ENCODE measurements at places on chromosomes 16 and 17. TPM values are rescaled to one million over a fixed set of nuclear protein-coding genes. Genes with fewer than 3 reads are reported as not detected.

SMIM36 gene
- not detected for total RNA-seq

SOX9 gene
- not detected for total RNA-seq

DNA sequence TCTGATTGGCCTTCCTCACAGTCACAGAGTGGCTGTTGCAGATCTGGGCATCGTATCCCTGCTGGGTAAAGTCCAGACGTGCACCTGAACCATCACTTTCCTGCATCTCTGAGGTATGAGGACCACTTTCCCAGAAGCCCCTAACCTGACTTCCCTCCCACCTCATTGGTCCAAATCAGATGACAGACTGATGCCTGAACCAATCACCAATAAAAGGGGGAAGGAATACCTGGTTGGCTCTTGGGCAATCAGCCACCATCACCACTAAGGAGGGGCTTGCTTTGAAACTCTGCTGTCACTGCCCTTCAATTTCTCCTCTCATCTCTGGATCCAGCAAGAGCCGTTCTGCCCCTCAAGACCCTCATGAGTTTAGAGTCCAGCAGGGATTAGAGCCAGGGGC is 13.6 kb upstream of the WFDC1 start:
- DNase-seq = no peak

- no peak for DNase-seq
Measured at GRCh38 chr16:81588326-81589081, 143.9 kb downstream of the CMIP start.

- no peak for DNase-seq
Measured at GRCh38 chr17:81918832-81919545, 1.0 kb upstream of the SIRT7 start.

- no peak for DNase-seq
Measured at GRCh38 chr16:76676356-76676755, 399.2 kb downstream of the CNTNAP4 start.

DNA sequence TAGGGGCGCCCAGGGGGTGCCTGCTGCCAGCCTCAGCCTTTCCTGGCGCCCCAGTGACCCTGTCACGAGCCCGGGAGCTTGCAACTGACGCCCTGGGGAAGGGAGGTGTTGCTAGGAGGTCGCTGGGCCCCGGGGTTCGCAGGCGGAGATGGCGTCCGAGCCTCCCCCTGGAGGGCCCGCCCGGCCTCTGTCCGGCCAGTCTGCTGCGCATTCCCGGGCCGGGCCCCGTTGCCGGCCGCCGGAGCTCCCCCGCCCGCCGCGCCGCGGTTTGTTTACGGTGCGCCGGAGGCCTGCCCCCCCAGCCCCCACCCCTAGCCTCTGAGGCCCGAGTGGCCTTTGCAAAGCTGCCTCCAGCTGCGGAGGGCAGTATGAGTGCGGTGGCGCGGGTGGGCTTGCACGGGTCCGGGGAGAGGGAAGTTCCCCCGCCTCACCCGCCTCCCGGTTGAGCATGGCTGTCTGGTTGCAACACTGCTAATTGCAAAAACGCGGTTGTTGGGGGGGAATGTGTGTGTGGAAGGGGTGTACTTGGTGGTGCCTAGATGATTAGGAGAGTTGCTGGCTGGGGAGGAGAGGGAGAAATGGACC is 514 bp downstream of the THRA start:
- DNase-seq = no peak

RND2 gene
- not detected for total RNA-seq

ORC6 gene
- total RNA-seq = 35.8 TPM

DNA sequence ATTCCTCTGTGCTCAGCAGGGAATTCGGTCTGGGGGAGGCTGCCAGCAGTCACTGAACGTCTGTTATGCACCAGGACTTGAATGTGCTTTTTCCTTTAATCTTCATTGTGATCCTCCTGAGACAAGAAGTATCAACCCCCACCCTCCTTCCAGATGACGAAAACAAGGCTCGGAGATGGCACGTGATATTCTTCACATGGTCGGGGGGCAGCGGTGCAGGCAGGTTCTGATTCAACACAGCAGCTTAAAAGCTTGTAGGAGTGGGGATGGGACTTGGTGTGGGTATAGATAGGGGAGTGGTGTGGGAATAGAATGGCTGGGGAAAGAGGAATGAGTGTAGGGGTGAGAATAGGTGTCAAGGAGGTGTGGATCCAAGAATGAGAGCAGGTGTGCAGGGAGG is 6.4 kb downstream of the NECAB2 start:
- no peak for DNase-seq

DNA sequence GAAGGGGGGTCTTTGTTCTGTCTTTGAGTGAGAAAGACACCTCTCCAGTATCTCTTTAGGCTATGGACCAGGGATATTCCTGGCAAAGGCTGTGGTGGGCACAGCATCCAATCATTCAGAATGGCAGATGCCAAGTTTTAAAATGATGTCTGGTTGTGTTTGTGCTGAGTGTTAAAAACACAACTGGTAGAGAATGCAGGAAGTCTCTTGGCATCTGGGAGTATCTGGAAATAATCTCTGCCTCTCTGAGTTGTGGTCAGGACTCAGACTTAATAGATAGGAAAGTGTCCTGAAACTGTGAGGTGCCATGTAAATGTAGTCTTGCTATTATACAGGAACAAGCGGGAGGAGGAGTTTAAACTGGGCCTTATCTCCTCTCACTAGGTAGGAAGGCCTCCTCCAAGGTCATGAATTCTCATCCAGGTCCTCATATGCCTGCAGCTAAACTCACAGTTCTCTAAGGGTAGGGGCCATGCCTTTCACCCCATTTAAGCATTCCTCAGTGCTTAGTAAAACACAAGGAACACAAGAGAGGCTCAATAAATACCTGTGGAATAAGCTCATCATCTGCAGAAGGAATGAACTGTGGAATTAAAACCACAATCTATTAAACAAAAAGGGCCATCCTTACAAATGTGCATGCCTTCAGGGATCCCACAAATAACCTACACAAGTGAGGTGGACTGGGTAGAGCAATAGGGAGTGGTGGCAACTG is 317.6 kb downstream of the CBLN1 start:
- no peak for DNase-seq

DNA sequence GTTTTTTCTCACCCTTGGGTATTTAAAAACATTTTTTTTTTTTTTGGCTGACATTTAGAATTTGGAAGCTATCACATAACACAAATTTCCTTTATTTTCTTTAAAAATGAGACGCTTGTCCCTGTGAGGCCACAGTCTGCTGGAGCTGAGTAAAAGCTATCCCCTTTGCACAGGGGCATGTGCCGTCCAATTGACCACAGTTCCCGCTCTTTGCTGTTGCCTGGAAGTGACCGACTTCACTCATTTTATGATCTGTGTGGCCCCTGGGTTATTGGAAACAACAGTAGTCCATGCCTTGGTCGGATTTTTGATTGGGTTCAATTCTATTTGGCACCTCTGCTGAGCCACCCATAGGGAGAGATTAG is 405.0 kb downstream of the CPPED1 start:
- DNase-seq = no peak

DNA sequence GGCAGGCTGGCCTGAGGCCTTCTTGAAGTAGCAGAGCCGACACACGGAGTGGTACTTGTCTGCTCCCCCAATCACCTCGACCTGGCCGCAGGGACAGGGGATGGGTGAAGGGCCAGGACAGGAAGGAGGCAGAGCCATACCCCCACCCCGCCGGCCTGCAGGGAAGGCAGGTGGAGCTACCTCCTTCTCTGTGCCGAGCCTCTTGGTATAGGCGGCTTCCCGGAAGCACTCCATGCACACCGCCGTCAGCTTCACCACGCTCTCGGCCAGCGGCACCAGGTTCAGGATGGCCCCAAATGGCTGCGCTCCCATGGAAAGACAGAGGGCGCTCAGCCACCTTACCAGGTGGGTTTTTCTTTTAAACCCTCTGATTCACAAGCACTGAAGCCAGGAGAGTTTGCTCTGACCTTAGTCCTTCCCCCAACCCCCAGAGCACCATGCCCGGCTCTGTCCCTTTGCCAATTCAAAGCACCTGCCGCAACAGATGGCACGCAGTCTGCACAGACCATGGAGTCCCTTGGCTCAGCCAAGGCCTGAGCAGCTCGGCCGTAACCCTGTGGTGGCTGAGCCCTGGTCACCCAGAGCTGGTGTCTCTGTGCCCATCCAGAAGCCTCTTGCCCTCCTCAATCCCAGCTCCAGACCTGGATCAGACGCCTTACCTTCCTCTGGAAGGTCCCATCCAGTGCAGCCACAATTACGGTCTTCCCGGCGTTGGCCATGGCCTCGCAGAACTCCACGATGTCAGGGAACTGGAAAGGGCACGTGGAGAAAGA is 6.7 kb downstream of the SYNGR2 start:
- DNase-seq = no peak

DNA sequence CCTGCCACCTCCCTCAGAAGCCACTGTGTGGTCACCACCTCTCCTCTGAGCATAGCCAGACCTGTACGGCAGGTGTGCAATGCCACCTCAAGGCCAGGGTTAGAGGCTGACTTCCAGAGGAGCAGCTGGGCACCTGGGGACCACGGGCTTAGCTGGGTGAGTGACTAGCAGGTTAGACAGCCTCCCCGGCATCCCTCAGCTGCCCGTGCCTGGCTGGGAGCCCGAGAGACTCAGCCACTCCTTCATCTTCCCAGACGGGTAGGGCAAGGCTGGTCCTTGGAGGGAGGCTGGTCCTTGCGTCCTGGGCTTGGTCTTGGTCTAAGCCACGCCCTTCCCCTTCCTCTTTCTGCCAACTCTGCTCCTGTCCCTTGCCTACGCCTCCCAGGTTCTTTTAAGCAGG is 7.8 kb downstream of the CRHR1 start:
- no peak for DNase-seq

HS3ST3A1 gene
- total RNA-seq = 2.5 TPM

- DNase-seq = no peak
Measured at GRCh38 chr16:89491238-89491869, 993 bp upstream of the ANKRD11 start.

- no peak for DNase-seq
Measured at GRCh38 chr16:51120730-51121347, 30.2 kb downstream of the SALL1 start.

CXCL16 gene
- total RNA-seq = 2.6 TPM

DNA sequence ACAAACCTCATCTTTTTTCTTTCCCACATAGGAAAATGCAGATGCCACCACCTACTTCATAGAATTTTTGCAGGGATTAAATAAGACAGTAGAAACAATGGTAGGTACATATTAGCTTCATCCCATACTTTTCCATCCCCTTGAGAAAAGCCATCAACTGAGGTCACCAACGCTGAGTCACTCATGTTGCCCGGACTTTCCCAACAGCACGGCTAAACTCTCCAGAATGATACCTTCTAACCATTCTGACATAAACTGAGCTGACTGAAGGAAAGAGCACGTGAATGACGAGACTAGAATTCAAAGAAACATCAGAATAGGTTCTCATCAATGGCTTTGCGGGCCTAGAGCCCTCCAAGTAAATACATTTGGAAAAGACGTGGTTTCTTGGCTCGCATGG is 146.0 kb upstream of the RCVRN start:
- no peak for DNase-seq

- no peak for DNase-seq
Measured at GRCh38 chr16:69941251-69942098, 9.7 kb upstream of the CLEC18A start.

GRCh38 chr17:44919885-44920564 is 4.7 kb upstream of the GFAP start:
- peak; percentile 69 for DNase-seq

DNA sequence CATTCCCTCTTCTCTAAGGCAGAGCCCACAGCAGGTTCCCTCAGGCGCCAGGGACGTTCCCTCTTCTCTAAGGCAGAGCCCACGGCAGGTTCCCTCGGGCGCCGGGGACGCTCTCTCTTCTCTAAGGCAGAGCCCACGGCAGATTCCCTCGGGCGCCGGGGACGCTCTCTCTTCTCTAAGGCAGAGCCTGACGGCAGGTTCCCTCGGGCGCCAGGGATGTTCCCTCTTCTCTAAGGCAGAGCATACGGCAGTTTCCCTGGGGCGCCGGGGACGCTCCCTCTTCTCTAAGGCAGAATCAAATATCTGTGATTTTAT is 24.3 kb downstream of the ACSF3 start:
- no peak for DNase-seq

DNA sequence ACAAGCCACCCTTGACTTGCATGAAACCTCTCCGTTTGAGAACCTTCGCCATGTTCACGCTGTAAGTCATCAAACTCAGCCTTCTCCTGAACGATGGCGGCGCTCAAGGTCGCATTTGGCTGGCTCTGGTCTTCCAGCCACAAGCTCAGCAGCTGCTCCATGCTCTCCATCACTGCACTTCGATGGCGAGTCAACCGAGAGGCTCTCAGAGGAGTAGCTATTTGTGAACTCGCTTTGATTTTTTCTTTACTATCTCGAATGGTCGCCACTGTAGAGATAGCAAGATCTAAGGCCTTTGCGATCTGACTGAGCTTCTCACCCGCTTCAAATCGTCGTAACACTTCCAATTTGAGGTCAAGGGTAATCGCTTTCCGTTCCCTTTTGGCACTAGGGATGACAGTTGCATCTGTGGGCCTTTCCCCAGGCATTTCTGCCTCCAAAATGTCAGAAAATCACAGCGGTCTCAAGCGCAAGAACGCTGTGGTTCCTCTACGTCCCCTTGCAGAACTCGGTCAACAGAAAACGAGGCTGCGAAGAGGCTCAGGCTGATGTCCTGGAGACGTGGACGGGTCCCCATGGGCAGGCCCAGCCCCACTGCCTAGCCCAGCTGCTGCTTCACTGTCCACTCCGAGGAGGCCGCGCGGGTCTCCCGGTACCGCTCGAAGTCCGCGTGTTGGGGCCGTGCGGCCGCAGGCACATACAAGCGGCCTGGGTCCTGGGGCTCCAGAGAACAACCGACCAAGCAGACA is 23.1 kb downstream of the DEF8 start:
- DNase-seq = no peak

DNA sequence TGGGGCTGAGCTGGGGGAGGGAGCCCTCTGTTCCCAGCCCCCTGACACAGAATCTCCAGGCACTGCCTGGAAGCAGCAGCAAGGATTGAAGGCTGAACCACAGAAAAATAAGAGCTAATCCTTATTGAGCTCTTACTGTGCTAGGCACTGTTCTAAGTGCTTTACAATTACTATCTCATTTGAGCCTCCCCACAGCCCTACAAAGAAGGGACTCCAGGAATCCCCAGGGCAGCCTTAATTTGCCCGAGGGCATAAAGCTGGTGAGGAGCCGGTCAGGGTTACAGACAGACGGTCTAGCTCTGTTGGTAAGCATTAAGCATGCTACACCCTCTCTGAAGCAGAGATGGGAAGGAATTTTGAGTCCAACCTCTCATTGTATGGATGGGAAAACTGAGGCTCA is 7.0 kb downstream of the SAMD14 start:
- DNase-seq = no peak

Measured in activated CD4-positive, alpha-beta memory T cell treated with anti-CD3 and anti-CD28 coated beads, Interleukin-2, amount 10 ng/mL, durations not matched to agents 7 days and 5 days (primary cell).